Lung microvascular endothelial cell (primary cell): ENCODE measurements at places on chromosomes 1 and 21. TPM values are rescaled to one million over a fixed set of nuclear protein-coding genes. Genes with fewer than 3 reads are reported as not detected.

SPTA1 gene
- total RNA-seq: 0.40 and 0.87 TPM in 2 replicates

GJA8 gene
- not detected in 2 replicates for total RNA-seq

AMPD1 gene
- not detected in 2 replicates for total RNA-seq

KRTAP24-1 gene
- not detected in 2 replicates for total RNA-seq

LCE1C gene
- total RNA-seq: not detected in 2 replicates

PDZK1IP1 gene
- total RNA-seq: not detected in 2 replicates

CD5L gene
- total RNA-seq: not detected in 2 replicates

CCDC190 gene
- under 0.01 and 0.22 TPM in 2 replicates for total RNA-seq

LEPROT gene
- 44.7 and 57.3 TPM in 2 replicates for total RNA-seq

CCSAP gene
- 3.4 and 3.7 TPM in 2 replicates for total RNA-seq
